ENCODE measurements at places on chromosomes 2 and 18. TPM values are rescaled to one million over a fixed set of nuclear protein-coding genes. Genes with fewer than 3 reads are reported as not detected.

Gene BUB1
- not detected for total RNA-seq

Gene CASP8
- 4.1 TPM for total RNA-seq

Gene ANKRD30B
- 3.0 TPM for total RNA-seq

Gene SEMA4F
- 38.6 TPM for total RNA-seq

Gene GPR39
- total RNA-seq: 0.26 TPM

Gene TXNDC2
- 0.62 TPM for total RNA-seq

Gene SPR
- 16.2 TPM for total RNA-seq
